Daoy (cell line): ENCODE measurements at places on chromosomes 12 and 14. TPM values are rescaled to one million over a fixed set of nuclear protein-coding genes. Genes with fewer than 3 reads are reported as not detected.
A peak's percentile ranks its signal among the peaks of the same experiment; 100 is the strongest.

GRCh38 chr12:66500091-66500490 lies 178.8 kb downstream of the GRIP1 start:
- no peak for DNase-seq

DNA sequence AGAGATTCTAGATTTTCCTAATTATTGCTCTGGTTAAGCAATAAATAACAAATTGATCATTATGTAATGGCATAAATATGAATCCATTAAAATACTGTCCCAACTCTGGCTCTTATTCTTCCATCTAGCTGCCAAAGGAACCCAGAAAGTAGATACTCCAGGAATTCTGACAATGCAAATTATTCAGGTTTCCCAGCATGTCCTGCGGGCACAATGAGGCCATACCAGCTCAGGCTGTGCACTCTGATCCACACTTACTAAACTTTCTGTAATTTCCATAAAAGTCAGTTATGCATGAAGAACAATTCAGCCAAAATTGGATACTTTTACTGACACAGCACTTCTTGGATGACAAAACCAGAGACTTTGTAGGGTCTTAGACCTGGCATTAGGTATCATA lies 576.3 kb downstream of the KCNH5 start:
- DNase-seq = no peak

DNA sequence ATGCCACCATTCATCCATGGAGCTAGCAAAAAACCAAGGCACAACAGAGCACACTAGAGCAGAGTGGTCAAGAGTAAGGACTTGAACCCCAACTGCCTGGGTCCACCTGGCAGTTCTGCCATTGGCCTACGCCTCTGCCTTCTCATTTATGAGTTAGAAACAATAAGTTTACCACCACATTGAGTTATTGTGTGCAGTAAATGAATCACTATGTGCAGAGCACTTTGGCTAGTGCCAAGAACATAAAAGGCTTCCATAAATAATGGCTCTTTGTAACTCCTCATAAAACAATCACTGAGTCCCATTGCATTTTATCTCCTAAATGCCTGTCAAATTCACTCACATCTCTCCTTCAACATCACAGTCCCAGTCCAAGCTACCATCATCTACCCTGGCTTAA lies 86.3 kb downstream of the OTX2 start:
- DNase-seq = no peak

GRCh38 chr12:93573552-93574223 lies 1.2 kb downstream of the SOCS2 start:
- DNase-seq = peak; percentile 50

DNA sequence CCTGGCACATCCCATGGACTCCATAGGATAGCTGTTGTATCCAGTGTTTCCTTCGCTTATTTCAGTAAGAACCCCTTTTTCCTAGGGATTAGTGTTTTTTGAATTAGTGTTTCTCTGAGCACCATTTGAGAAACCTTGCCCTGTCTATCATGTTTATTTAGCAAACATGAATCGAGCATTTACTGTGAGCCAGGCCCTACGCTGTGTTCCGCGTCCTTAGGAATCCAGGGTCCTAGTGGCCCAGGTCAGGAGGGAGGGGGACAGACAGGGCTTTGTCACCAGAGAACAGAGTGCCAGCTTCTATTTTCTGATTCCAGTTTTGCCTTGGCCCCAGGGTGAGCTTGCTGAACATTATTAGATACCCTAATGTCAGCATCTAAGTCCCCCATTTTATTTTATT lies 2.5 kb downstream of the TEAD4 start:
- no peak for DNase-seq

DNA sequence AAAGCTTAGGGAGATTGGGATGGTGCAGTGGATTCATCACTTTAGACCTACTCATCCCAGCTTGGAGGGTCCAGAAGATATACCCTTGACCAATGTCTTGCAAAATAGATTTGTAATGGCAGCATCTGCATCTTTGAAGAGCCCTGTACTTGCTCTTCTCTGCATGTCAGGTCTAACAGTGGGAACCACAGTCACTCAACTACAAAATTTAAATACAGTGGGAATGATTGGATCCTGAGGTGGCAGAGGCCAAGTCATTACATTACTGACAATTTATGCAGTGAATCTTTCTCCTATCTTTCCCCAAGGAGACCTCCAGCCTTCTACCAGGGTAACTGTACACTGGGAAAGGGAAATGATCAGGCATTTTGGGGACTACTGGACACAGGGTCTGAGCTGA lies 8.2 kb upstream of the RNASE9 start:
- no peak for DNase-seq

- DNase-seq = peak; percentile 75
Measured at GRCh38 chr14:74671789-74672188, 41.1 kb downstream of the AREL1 start.

DNA sequence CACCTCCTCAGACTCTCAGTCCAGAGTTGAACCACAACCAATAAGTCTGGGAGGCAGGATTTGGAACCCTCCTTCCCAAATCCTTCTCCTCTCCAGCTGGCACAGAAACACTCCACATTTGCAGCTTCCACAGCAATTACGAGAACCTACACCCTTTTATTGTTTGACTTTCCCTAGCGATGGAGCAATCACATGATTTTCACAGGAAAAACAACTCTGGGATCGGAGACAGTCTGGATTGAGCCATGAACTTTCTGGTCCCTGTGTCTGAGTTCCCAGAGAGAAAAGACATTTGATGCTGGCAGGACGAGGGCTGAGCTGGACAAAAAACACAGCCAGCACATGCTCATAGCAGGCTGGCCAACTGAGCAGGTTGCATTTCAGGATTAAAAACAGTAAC lies 49.0 kb upstream of the STON2 start:
- DNase-seq = no peak

DNA sequence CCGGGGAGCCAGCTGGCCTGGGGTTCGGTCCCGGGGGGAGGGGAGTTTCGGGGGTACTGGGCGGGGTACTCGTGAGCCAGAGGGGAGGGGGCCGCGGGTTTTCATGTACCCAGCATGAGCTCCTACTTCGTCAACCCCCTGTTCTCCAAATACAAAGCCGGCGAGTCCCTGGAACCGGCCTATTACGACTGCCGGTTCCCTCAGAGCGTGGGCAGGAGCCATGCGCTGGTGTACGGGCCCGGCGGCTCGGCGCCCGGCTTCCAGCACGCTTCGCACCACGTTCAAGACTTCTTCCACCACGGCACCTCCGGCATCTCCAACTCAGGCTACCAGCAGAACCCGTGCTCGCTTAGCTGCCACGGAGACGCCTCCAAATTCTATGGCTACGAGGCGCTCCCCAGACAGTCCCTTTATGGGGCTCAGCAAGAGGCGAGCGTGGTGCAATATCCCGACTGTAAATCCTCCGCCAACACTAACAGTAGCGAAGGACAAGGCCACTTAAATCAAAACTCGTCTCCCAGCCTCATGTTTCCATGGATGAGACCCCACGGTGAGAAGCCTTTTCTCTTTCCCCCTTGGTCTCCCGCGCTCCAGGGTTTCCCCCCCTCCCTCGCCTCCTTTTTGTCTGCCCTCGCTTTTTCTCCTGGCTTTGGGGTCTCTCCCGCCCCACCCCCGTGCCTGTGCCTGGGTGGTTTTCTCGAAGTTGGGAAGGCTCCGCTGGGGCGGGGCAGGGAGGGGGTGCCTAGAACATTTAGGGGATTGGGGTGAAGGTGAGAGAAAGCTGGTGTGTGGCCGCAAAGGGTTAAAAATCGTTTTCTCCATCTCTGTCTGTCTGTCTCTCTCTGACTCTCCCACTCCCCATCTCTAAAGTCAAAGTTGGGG lies 627 bp downstream of the HOXC8 start:
- DNase-seq = peak; percentile 67

Gene ACOT2
- 32.2 and 46.4 TPM in 2 replicates for total RNA-seq

Gene OR5AU1
- total RNA-seq = not detected in 2 replicates

Gene SOAT2
- total RNA-seq = not detected in 2 replicates

Gene MSRB3
- total RNA-seq = 22.0 and 25.3 TPM in 2 replicates
